ENCODE measurements at places on chromosomes 4 and X.

DNA sequence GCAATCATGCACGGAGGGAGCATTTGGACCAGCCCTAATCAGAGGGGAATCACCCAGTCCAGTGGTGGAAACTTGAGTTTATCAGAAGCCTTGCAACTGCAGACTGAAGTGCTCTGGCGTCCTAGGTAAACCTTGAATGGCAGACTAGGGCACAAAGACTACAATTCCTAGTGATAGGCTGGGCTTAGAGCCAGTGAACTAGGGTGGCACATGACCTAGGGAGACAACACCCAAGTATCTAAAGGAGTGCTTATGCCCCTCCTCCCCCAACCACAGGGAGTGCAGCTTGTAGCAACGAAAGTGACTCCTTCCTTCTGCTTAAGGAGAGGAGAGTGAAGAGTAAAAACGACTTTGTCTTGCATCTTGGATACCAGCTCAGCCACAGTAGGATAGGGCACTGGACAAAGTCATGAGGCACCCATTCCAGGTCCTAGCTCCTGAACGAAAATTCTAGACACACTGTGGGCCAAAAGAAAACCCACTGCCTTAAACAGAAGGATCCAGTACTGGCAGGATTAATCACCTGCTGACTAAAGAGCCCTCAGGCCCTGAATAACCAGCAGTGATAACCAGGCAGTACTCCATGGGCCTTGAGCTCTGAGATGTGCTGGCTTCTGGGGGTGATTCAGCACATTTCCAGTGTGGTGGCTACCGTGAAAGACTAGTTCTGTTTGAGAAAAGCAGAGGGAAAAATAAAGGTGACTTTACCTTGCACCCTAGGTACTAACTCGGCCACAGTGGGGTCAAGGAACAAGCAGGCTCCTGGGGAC is 58.7 kb upstream of the STARD8 start:
- no peak for DNase-seq

- no peak for DNase-seq
Observed at GRCh38 chrX:45070116-45071007, 130.3 kb downstream of the DIPK2B start.

- no peak for DNase-seq
Observed at GRCh38 chr4:25592736-25593135, 62.9 kb upstream of the SLC34A2 start.

DNA sequence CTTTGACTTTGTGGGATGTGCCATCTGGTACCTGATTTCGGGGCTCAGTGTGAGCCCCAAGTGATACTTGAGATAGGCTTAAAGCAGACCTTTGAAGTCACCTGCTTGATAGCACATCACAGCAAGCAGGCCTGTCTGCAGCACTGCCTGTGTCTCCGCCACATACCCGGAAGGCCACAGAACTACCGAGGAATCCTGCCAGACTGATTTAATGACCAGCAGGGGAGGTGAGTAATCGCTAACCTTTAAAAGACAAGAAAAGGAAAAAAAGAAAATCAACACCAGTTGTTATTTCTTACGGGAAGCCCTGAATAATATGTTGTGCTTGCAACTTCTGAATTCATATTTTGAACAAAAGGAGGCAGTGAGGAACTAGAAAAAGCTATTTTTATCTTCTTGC is 6.8 kb downstream of the PTCHD1 start:
- no peak for DNase-seq

DNA sequence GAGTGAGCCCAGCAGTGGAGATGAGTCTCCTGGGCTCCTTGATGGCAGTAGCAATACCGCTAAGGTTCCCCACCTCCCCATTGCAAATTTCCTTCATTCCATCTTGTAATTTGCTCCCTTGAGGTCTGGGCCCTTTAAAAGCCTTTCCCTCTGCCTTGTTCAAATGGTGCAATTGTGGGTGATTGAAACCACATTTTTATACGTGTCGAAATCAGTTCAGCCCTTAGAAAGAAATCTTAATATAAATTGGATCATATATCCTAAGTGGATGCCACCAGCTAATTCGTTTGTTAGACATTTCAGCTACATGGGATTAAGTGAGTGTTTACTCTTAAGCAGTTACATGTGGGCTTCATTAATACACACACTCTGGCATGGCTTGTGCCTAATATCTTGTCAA is 68.6 kb downstream of the NHS start:
- DNase-seq, result no peak

GRCh38 chr4:48698029-48698971 is 81.8 kb downstream of the FRYL start:
- no peak for DNase-seq

DNA sequence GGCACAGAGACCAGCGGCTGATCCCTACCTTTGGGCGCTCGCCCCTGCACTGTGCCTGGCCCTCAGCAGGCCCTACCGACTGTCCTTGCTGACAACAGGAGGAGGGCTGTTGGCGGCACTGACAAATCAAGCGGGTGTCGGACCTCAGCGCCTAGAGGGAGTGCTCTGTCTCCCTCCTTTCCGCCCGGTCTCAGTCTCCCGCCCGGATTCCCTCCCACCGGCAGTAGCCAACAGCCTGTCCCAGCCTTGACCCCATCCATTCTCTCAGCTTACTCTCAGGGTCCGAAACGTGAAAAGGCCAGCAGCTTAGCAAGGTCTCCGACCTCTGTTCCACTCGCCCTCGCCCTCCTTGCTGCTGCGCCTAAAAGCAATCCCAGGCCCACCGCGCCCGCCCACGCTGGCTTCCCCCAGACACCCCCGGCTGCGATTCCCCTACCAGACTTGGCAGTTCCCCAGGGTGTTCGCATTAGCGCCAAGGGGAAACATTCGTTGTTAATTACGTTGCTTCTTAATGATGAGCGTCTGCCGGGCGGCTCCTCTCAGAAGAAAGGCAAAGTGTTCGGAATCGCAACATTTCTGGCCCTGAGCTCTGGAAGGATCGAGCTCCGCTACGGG is 96.2 kb downstream of the SOWAHB start:
- no peak for DNase-seq

- no peak for DNase-seq
Observed at GRCh38 chr4:69858690-69859089, 1.3 kb downstream of the SULT1E1 start.

- no peak for DNase-seq
Observed at GRCh38 chr4:2497324-2497723, 28.4 kb downstream of the RNF4 start.

GRCh38 chr4:180296036-180296599 is 1947.1 kb upstream of the TENM3 start:
- no peak for DNase-seq

GRCh38 chr4:76601791-76602190 is 166.8 kb downstream of the SHROOM3 start:
- DNase-seq, result no peak

DNA sequence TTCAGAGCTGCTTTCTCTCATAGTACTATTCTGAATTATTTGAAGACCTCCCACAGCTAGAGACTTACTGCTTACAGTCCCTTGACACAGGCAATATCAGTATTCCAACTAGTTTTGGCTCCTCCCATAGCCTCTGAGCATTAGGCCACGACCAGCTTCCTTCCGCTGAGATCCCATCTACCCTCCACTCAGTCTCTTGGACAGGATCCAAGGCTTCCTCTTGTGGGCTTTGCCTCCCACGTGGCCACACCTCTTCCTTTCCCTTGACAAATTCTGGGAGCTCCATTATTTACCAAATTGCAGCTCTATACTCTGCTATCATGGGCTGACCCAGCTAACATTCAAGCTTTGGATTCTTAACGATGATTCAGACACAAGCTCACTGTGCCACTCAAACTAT is 470.4 kb upstream of the GALNT7 start:
- DNase-seq, result no peak

DNA sequence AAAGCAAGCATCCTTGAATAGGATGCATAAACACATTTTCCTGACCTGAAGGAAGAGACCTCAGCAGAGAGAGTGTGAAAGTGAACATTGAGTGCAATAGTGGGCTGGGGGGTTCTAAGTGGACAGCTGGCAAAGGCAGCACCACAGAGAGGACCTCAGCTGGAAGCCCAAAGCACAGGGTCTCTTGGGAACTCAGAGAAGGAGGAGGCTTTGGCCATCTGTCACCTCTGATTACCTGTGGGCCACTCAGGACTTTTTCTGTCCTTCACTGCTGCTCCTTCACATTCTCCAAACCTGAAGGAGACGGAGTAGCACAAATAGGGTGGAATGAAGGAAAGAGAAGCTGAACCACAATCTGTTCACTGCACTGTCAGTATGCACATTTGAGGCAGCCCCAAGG is 37.9 kb upstream of the FAT4 start:
- no peak for DNase-seq

GRCh38 chrX:11781734-11782370 is 23.8 kb downstream of the MSL3 start:
- DNase-seq, result no peak

- no peak for DNase-seq
Observed at GRCh38 chr4:120796271-120796670, 126.3 kb downstream of the PRDM5 start.

DNA sequence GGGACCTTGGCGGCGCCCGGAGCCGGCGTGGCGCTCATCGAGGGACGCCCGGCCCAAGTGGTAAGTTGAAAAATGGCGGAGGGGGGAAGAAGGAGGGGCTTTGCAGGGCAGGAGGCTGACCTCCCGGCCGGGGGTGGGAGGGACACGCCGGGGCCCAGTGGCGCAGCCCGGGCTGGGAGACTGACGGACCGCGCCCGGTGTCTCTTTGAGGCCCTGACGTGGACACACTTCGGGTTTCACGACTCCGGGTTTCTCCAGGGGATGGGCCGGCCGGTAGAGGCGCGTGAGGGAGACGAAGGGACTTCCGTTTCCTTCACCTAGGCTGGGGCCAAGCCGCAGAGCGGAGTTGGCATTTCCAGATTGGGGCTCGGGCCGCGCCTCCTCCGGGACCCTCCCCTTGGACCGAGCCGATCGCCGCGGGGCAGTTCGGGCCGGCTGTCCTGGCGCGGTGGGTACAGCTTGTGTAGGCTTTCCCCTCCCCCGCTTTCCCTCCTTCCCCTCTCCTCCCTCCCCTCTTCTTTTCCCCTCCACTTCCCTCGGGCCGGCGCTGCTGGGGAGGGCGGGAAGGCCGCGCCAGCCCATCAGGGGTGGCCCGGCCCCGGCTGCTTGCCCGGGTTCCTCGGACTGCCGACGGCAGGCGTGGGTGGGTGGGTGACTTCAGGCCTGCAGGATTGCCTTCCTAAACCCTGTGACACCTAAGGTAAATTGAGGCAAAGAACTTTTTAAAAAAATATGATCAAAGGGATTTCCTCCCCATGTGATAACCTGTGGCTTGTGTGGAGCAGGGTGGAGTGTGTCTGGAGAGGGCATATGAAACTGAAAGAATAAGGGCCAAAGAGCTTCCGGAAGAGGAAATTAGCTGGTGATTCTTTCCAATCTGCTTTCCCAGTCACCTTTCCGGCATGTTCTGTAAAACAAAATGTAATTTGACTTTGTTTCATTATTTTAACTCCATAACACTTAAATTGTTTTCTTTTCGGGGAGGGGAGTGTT is at the start of gene XIAP:
Gene XIAP (plus strand): TSS at position 208 of the 993 bp plus-strand sequence. CDS start 25,610 bp downstream, outside the sequence.
- peak; percentile 70 for DNase-seq

DNA sequence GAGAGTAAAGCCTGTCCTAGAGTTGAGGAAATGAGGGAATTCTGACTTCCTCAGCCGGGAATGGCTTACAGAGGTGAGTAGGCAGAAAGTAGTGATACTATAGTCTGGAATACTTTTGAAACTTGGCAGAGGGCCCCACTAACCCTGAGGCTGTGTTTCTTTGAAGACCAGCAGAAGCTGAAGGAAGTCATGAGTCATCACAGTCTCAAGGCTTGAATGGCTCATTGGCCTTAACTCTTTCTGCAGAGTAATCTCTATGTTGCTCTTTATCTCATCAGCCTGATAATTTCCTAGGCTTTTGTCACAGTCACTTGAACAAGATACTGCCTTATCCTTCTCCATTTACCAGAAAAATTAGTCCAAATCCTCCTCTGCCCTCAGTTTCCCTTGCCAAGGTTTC is 80.8 kb downstream of the ANKRD50 start:
- no peak for DNase-seq

GRCh38 chr4:83751336-83751949 is 215.5 kb downstream of the GPAT3 start:
- no peak for DNase-seq

GRCh38 chrX:3521396-3521795 is 174.9 kb upstream of the MXRA5 start:
- no peak for DNase-seq

DNA sequence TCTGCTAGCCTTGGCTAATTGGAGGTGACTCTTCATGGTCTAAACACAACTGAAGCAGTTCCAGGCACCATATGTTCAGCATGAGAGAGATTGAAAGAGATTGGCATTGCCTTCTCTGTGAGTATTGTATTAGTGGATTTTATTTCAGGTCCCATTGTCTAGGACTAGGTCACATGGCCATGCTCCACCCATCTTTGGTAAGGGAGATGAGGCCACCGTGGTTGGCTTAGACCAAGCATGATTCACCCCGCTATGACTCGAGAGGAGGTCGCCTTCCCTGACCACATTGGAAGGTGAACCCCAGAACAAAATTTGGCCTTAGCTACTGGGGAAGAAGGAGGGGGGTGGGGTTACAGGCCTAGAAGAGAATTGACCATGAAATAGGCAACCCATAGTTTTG is 109.9 kb upstream of the BCOR start:
- peak; percentile 24 for DNase-seq

DNA sequence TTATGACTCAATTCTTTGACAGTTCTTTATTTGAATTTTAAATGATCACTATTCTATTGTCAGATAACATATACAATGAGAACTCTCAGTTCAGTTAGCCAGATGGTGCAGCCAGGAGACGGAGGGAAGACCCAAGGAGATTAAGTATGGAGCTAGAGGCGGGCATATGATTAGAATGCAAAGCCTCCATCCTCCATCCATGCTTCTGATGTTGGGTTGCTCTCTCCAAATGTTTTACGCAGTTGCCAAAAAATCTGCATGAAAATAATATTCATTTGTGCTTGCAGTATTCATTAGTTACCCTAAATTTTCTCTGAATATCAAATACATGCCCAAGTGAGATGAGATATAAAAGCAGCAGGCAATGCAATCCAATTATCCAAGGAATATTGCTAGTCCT is 874.8 kb downstream of the C4orf33 start:
- no peak for DNase-seq

GRCh38 chrX:25012793-25013631 is 2.8 kb downstream of the ARX start:
- DNase-seq, result no peak

DNA sequence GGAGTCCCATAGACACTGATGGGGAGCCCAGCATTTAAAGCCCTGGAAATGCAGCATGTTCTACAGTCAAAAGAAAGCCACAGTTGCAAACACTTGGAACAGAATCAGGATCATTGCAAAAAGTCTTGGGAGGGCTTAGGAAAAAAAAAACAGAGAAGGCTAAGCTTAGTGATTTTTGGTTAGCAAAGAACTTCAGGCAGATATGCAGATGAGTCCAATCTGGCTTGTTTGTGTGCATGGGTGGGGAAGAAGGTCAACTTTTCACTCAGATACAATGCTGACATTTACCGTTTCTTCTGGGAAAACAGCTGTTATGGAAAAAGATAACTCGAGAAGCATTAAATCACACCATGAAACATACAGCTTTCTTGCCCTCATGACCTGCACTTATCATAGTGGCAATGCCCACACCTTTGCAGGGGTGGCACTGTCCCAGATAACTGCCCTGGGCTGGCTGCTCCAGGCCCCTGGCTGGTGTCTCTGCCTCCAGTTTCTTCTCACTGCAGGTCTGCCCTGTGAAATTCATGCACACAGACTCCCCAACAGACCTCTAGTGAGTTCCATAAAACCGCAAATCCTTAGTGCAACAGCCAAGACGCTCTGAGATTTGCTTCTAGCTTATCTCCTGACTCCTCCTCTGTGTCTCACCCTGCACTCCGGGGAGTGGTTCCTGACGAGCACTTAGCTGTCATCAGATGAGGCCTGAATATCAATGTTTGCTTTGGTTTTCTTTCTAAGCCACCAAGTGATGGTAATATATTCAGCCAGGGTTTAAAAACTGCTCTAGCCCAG is 99.2 kb downstream of the DRD5 start:
- DNase-seq, result no peak

- DNase-seq, result no peak
Observed at GRCh38 chrX:57528670-57529255, 63.0 kb upstream of the ZXDB start.
